Heart right ventricle (tissue), 16 donors: ENCODE measurements at places on chromosomes 2 and 18.

DNA sequence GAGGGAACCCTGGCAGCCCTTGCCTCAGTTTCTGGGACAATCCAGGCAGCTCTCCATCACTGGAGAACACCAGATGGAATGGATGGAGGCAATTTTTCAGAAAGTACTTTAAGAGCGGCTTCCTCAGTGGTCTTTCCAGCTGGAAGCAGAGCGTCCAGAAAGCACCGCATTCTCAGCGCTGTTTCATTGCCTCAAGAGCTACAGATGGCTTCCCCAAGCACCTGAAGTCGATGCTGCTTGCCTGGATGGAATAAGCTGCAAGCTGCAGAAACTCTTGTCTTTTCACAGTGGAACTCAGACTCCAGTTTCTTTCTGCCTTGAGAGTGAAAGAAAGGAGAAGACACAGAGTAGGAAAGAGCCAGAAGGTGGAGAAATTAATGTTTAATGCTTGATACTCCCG, 766.9 kb downstream of the TDRD15 start:
- DNase-seq: no peak

GRCh38 chr2:48715956-48716355, 39.6 kb downstream of the LHCGR start:
- DNase-seq: no peak

- no peak for DNase-seq
Observed at GRCh38 chr2:212034841-212035585, 503.6 kb downstream of the ERBB4 start.

DNA sequence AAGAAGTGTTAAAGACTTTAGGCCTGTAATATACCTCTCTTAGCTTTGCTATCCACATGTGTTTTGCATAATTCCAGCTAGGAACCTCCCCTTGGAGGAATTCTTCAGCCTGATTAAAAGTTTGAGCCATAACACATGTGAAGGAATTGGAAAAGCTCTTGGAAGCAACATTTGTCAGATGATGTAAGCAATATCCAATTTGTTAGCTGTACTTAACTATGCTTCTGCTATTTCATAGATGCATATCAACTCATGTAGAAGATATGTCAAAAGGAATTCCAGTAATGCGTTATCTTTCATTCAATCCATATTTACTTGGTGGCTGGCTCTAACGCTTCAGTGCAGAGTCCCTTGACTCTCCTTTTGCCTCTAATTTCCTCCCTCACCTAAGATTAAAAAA, 46.2 kb downstream of the PKP4 start:
- DNase-seq: no peak

GRCh38 chr2:69798290-69798908, 31.1 kb upstream of the GMCL1 start:
- peak; percentile 7 for DNase-seq

DNA sequence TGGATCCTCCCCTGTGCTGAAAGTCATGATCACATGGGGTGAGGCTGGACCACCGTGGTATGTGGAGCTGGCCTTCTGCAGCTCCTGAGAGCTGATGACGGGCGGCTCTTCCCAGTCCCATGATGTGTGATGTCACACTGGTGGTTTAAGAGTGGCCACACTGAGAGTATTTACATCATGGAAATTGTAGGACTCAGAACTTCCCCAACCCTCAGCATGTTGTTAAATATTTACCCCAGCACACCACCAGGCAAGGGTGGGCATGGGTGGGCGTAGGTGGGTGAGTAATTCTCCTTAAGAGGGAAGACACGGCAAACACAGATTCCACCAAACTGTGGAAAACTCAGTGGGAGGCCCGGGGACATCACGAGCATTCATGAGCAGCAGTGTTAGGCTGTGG, 106.8 kb downstream of the ALPK2 start:
- DNase-seq: no peak

DNA sequence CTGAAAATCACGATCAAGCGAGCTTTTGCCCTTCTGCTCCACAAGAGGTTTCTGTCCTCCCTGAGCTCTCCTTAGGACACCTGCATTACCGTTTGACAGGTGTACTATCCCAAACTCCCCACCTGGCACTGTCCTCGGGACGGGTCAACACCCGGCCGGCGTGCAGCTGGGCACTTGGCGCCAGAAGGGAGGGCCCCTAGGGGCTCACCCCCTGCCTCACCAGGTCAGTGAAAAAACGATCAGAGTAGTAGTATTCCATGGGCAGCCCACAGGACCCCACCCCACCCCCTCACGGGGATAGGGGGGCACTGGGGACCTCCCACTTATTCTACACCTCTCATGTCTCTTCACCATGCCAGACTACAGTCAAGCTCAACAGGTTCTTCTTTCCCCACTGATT, 117.6 kb upstream of the ANKRD30BL start:
- no peak for DNase-seq

DNA sequence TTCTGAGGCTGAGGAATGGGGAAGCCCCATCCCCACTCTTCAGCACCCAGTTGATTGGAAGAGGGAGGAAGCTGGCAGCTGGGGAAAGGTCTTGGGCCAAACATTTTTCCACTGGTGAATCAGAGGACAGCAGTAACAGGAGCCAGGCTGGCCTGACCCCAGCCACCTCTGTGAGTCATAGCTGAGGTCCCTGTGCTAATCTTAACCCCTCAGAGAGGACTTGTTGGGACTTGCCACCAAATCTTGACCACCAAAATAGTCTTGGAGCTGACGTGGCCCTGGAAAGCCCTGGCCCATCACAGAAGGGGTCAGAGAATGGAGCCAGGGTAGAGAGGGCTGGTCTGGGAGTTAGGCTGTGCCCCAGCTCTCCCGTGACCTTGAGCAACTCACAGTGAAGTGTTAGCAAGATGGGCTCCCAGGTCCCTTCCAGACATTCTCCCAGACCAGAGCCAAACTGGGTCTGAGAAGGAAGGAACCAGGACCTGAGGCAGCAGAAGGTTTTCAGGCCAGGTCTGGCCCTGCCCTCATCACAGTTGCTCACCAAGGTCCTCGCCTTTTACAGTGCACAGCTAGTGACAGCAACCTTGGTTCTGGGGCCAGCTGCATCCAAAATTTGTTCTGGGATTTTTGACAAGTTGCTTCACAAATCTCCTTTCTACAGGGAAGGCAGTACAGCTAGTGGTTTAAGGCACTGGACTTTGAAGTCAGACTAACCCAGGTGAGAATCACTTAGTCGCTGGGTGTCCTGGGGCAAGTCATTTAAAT, 266.6 kb downstream of the CYP26B1 start:
- DNase-seq: no peak

GRCh38 chr2:241860184-241861078, 1.7 kb upstream of the PDCD1 start:
- DNase-seq: no peak

DNA sequence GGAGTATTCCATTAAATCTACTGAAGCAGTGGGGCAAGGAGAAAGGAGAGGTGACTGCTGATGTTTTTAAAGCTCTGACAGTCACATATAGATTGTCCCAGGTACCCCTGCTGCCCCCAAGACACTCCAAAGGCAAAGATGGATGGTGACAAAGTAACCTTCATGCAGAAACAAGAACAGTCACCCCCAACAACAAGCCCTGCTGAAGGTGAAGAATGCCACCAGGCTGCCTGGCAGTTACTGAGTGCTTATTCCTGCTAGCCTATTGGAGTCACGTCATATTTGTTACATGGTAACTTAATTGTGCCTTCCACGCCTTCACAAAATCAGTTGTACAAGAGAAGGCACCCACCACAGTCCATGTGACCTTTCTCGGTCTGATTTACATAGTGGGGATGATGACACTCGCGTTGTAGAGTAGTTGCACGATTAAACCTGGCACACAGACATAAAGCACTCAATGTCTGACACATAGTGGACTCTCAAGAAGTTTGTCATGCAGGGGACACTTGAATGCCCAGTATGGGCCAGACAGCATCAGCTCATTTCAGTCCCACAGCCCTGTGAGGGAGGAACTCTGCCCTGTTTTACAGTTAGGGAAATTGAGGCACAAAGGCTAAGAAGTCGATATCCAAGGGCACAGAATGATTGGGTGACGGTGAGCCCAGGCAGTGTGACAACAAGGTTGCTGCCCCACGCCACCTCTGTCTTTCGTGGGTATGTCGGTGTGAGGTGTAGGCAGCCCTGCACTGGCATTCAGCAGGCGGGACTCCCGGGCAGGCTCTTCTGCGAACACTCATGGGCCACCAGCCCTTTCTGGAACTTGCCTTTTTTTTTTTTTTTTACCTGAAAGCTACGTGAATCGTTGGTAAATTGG, 62.7 kb downstream of the ZCCHC2 start:
- no peak for DNase-seq

- no peak for DNase-seq
Observed at GRCh38 chr2:138252587-138252986, 249.0 kb upstream of the SPOPL start.

GRCh38 chr2:225011585-225011984, 30.7 kb downstream of the DOCK10 start:
- DNase-seq: no peak

GRCh38 chr2:219987830-219988229, 360.4 kb downstream of the SLC4A3 start:
- DNase-seq: no peak

- DNase-seq: no peak
Observed at GRCh38 chr2:61371027-61371426, 99.9 kb downstream of the USP34 start.

DNA sequence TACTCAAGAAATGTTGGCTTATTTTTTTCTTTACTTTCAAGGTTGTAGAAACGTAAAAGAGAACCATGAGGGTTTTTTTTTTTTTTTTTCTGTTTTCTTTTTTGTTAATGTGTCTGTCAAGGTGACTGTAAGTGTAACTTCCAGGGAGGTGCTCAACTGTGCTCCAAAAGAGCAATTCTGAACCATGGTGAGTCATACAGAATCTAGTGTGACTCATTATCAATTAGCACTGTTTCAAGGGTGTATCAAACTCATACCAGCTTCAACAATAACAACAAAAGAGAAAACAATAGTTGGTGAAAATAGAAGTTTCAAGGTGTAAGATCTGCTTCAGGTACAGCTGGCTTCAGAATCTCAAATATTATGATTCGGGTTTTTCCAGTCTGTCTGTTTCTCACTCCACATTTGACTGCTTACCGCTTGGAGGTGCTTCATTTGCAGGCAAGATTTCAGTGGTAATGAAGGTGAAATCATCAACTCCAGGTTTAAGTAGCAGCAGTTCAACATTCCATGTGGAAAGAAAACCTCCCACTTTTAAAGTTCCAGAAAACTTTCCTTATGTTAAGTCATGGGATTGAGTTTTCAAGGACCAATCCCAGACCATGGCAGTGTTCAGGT, 850.6 kb downstream of the CNTNAP5 start:
- DNase-seq: no peak

DNA sequence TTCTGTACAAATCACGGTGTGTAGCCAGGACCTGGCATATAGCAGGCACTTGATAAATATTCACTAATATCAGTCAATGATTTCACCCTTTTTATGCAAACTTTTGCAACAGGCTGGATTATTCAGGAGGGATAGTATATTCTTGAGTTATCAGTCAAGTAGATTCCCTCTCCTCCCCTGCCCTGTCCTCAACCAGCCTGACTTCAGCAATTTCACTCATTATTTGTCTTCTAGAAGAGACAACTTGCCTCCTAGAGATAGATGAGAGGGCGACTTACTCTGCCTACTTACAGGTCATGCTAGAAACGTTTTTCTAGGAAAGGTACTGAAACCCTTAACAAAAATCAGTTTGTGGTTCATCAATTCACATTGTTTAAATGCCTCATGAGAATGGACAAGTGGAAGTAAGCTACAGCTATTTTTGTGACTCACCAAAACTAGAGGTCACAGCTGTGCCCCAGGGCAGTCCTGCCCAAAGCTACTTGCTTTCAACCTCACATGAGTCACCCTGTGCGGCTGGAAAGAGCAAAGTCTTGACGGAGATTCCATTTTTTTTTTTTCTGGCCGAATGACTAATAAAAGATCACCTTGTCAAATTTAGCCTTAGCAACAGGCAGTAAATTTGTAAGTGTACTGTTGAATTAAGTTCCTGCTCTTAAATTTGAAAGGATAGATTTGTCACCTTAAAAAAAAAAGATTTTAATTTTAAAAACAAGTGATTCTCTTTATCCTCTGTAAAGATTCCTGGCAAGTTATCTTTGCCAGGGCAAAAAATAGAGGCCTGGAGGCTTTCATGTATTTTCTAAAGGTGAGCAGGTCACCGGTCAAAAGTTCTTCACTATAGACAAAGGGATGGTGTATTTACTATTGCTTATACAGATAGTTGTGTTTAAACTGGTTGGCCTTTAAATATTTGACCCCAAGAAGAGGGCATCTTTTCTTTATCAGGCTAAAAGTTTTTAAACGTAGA, 109.0 kb upstream of the SLC35G4 start:
- DNase-seq: no peak

DNA sequence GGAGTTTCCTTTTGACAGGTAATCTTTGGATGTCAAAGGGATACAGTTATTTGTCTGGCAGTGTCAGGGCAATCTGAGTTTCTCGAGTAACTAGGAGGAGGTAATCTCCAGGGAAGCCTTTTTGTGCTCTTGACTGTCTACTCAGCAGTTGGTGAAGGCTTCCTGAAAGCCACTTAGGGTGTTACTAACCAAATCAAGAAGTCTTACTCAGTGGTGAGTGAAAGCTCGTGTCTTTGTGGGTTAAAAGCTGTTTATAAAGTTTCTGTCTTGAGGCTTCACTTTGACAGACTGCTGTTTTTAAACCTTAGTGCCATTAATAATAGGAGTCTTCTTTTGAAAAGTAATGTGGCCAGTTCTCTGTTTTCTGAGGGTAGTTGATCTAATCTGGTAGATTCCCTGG, 1.7 kb downstream of the THSD7B start:
- DNase-seq: no peak

DNA sequence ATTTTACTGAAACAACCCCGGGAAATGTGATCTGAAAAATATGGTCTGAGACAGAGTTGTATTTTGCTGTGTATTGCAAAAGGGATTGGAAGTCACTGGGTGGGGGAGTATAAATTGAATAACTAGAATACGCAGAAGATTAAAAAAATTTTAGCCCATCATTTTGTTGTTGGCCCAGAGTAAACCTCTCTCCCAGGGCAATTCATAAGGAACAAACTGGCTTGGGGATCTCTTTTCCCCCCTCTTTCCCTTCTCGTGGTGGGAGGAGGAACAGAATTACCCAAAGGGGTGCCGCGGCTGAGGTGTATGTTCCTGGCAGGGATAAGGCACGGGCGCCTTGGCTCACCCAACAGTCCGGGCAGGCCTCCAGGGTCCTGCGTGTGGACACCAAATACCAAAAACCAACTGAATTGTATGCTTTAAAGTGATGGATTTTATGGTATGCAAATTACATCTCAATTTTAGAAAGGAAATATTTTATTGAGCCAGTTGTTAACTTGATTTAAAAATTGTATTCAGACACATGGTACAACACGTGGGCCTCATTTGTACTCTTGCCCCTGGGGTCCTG, 121.2 kb upstream of the SPRED2 start:
- no peak for DNase-seq
